Activated CD8-positive, alpha-beta memory T cell treated with anti-CD3 and anti-CD28 coated beads for 1 hour (primary cell): ENCODE measurements at places on chromosomes 13 and 19.

GRCh38 chr13:51332566-51333361, 6.7 kb upstream of the SERPINE3 start:
- no peak for DNase-seq

DNA sequence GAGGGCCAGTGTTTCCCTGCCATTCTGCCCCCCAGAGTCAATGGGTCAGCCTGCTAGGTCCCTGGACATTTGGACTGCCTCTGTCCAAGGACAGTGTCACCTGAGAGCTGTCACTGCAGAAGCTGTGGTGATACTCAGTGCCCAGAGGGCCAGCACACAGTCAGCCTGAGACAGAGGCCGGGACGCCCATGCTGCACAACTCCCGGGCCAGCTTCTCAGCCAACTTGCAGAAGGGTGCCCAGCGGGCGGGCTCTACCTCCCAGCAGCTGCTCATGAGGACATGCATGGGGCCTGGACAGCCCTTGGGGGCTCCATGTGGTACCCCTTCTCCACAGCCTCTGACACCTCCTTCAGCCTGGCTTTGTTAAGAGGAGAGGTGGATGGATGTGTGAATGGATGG, 3.8 kb upstream of the RAX2 start:
- no peak for DNase-seq

- DNase-seq: no peak
These were observed 968 bp downstream of the RAVER1 start for GRCh38 chr19:10332158-10332964.

GRCh38 chr13:73825143-73825542, 309.1 kb downstream of the KLF12 start:
- no peak for DNase-seq

GRCh38 chr19:37941782-37942515, 34.9 kb downstream of the SIPA1L3 start:
- DNase-seq: no peak

DNA sequence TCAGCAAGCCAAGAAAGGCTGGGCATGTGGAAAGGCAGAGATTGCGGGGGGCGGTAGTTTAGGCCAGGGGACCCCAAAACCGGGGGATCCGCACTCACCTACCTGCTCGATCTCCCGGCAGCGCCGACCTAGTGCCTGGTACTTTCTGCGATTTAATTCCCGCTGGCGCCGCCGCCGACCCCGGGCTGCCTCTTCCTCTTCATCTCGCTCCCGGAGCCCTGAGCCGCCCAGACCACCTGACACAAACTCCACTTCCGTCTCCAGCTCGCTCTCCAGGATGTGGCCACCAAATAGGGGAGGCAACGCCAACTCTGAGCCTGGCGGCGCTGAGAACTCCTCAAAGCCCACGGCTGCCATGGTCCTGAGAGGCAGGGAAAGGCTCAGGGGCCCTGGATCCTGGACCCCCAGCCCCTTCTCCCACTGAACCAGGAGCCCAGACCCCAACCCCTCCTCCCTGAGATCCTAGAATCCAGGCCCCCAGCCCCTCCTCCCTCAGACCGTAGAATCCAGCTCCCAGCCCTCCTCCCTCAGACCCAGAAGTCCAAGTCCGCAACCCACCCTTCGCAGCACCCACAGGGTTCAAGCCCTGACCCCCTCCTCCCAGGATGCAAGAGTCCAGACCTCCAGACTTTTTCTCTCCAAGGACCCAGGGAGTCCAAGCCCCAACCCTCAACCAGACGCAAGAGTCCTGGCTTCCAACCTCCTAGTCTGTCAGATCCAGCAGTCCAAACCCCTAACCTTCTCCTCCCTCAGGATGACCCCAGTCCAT, 933 bp downstream of the TFPT start:
- peak; percentile 33 for DNase-seq

DNA sequence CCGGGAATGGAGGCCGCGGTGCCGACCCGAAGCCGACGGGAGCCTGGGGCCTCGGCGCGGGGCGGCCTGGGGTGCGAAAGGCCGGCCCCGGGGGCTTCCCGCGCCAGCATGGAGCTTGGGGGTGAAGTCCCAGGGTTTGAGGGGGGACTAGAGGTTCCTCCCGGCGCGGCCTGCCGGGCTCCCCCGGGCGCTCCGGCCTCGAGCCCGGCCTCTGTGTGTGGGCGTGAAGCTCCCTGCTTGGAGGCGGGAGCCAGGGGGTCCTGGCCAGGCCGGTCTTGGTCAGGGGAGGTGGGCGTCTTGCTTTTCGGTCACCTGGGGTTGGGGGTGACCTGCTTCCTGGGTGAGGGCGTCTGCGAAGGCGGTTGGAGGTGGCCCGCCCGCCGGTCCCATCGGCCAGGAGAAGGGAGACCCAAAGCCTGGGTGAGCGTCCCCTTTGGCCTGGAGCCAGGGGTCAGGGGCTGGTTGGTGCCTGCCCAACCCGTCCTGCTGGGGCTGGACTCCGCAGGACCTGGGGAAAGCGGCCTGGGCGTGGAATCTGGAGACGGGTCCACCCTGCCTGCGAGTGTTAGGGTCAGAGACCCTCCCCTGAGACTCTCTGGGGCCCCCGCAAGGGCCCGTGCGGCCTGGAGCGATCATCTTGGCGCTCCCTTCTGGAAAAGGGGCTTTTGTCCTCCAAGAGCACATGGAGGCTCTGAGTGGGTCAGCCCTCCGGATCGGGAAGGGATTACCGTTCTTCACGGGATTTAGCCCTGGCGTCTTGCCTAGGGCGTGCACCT, 535 bp downstream of the BSG start:
- DNase-seq: no peak

DNA sequence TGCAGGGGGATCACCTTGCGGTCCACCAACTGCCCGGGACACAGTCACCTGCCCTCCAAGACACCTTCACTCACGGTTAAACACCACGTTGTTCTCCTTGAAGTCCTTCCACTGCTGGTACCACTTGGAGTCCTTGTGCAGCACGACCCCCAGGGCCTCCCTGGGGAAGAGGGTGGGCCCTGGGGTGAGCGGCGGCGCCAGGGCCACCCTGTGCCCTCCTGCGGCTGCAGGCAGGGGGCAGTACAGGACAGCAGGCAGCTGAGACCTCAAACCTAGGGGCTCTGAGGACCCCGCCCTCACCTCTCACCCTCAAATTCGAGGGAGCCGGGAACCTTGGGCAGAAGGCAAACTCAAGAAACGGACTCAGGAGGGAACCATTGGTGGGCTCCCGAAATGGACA, 7.5 kb upstream of the CTXN1 start:
- no peak for DNase-seq

DNA sequence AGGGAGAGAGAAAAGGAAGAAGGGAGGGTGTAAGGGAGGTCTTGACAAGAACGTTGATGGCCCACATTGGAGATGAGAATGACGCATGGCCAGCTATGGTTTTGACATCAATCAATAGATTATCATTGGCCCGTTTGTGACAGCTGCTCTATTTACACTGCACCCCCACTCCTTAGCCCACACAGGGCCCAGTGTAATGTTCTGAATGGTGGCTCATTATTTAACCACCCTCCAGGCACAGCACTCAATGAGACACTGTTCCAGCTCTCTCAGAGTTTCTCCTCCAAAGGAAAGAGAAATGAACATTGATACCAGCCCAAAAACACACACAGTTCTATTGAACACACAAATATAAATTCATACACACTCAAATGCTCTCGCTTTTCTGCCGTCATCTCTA, 173.0 kb upstream of the IPO5 start:
- no peak for DNase-seq

- no peak for DNase-seq
These were observed 95.1 kb downstream of the CAB39L start for GRCh38 chr13:49348751-49349150.

GRCh38 chr13:100203696-100204367, 114.9 kb downstream of the PCCA start:
- DNase-seq: no peak

DNA sequence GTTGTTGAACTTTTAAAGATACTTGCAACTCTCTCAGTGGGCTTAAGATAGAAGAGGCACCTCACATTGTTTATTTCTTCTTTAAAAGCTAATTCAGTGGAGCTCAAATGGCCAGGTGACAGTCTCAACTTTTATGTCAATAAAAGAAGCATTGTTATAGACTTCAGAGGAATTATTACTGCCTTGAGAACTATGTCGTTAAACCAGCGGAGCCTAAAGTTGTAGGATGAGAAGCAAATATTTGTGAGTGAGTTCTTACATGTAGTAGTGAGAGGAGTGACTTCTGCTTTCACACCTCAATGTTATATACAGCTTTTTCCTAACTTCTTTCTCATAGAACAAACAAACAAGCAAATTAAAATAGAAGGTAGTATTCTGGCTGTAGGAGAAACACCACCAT, 31.2 kb upstream of the DGKH start:
- no peak for DNase-seq

DNA sequence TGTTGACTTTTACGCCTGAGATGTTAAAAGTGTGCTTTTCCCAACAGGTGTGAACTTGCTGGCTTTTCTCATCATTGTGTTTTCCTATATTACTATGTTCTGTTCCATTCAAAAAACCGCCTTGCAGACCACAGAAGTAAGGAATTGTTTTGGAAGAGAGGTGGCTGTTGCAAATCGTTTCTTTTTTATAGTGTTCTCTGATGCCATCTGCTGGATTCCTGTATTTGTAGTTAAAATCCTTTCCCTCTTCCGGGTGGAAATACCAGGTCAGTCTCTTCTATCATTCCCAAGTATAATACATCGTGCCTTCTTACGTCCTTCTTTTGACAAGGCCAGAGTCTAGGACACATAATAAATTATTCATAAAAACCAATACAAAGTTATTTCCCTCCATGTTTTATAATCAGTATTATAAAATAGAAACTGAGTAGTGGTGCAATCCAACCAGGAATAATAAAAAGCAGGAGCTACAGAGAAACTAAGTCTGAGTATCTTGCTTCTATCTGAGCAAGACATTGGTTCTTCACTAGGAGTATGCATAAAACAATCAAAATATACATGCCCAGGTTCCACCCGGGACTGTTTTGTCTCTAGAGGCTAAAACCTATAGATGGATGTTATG, 57.9 kb downstream of the RXFP2 start:
- no peak for DNase-seq

DNA sequence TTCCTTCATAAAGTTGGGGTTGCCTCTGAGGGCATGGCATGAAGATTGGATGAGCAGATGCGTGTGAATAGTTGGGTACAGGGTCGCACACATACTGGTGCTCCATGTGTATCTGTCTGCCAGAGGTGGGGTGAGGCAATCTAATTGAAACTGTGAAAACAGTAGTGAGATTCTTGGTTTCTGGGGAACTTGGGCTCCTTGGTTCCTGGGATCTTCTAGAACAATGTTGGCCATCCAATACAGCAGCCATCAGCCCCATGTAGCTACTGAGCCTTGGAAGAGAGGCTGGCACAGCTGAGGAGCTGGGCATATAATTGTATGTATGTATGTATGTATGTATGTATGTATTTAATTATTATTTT, 616 bp downstream of the FCHO1 start:
- DNase-seq: no peak

- DNase-seq: no peak
These were observed 216.9 kb downstream of the DNAJC15 start for GRCh38 chr13:43240278-43240677.

DNA sequence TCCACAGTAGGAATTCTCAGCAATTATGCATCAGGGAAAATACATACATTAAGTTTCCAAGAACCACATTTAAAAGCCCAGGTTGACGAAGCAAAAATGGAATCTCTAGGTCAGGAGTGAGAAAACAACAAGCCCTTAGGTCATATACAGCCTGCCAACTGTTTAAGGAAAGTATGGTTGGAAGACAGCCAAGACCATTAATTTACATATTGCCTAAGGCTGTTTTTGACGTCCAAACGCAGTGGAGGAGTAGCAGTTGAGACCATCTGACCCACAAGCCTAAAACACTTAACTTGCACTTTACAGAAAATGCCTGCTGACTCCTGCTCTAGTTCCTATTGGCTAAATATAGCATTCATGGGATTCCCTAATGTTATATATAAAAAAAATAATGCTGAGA, 299.0 kb downstream of the ITGBL1 start:
- no peak for DNase-seq

GRCh38 chr19:44824761-44825160, 15.9 kb downstream of the BCAM start:
- DNase-seq: no peak

- DNase-seq: no peak
These were observed 1.5 kb upstream of the ARGLU1 start for GRCh38 chr13:106569233-106570095.

GRCh38 chr19:54035215-54036178, 28.2 kb downstream of the VSTM1 start:
- DNase-seq: no peak

DNA sequence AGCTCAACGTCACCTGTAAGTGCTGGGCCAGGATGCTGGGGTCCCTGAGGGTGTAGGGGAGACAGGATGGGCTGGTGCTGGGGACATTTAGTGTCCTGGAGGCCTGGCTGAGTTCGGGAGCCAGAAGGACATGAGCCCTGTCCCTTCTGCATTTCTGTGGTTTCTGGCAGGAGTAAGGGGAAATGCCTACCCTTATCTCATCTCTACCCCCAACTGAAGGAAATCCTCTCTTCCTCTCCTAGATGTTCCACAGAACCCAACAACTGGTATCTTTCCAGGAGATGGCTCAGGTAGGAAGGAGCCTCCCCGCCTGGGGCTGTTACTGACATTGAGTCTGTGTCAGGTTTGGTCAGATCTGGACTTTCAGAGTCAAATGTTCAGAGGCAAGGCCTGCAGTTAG, 1.2 kb downstream of the CD33 start:
- DNase-seq: no peak

- no peak for DNase-seq
These were observed 14.4 kb downstream of the CCDC124 start for GRCh38 chr19:17946965-17947784.

- no peak for DNase-seq
These were observed 4.6 kb downstream of the LINGO3 start for GRCh38 chr19:2303211-2303798.

GRCh38 chr19:29537601-29538000, 11.8 kb downstream of the VSTM2B start:
- DNase-seq: no peak

- no peak for DNase-seq
These were observed 12.2 kb downstream of the TPM4 start for GRCh38 chr19:16088351-16089009.

DNA sequence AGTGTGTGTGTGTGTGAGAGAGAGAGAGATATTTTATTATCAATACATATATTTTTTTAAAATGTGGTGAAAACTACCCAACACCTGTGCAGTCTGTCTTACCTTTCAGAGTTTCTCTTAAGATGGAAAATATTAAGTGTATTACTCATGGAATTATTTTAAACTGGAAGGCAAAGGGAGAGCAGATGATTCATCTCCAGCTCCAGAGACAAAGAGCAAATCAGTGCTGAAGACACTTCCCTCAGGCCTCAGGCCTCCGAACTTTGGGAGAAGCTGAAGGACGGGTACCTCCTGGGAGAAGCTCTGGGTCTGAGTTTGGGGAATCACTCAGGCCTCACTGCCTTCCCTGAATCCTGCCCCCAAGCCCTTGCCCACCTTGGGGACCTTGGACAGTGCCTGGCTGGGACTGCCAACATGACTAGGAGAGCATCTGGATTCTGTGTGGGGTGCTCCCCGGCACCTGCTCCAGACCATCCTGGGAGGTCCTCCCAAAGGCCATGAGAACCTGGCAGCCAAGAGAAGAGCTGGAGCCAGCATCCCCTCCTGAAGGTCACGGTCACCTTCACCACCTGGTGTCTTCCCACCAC, 170.4 kb upstream of the UBL3 start:
- no peak for DNase-seq

GRCh38 chr19:31214997-31215396, 134.2 kb downstream of the TSHZ3 start:
- no peak for DNase-seq
